Astrocyte of the spinal cord (primary cell): ENCODE measurements at places on chromosomes 5 and 9.

- DNase-seq: no peak
Measured at GRCh38 chr9:136409557-136410455, 608 bp downstream of the ENTR1 start.

GRCh38 chr9:132164604-132165362, 2.9 kb downstream of the NTNG2 start:
- no peak for DNase-seq

DNA sequence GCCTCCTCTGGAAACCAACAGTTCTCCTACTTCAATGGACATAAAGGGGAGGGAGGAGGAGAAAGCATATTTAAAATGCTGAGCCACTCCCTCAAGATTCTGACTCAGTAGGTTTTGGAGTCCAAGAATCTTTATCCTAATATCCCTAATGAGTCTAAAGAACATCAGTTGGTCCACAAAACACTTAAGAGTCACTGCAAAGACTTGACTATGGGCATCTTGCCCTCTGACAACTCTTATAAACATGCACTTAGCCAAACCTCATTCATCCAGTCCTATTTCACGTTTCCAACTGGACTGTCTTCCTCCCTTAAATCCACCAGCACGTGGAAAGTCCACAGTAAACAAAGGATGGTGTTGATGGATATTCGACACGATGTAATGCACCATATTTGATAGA, 172.5 kb downstream of the FAM114A2 start:
- DNase-seq: no peak

GRCh38 chr9:119216651-119217331, 152.4 kb downstream of the BRINP1 start:
- DNase-seq: no peak

DNA sequence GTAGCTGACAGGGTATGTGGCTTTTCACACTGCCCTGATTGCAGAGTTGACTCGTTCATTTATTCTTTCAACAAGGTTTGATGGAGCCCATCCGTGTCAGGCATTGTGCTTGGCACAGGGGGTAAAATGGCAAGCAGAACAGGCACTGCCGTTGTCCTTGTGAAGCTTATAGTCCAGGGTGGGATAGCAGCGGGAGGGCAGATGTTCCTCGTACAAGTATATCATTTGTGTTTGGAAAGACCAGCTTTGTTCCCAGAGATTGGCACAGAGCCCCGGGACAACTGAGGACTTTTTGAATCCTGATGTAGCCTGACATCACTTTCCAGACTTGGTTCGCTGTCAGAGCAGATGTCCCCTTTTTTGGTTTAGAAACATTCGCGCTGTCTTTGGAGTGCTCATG, 50.9 kb downstream of the MVB12B start:
- no peak for DNase-seq

DNA sequence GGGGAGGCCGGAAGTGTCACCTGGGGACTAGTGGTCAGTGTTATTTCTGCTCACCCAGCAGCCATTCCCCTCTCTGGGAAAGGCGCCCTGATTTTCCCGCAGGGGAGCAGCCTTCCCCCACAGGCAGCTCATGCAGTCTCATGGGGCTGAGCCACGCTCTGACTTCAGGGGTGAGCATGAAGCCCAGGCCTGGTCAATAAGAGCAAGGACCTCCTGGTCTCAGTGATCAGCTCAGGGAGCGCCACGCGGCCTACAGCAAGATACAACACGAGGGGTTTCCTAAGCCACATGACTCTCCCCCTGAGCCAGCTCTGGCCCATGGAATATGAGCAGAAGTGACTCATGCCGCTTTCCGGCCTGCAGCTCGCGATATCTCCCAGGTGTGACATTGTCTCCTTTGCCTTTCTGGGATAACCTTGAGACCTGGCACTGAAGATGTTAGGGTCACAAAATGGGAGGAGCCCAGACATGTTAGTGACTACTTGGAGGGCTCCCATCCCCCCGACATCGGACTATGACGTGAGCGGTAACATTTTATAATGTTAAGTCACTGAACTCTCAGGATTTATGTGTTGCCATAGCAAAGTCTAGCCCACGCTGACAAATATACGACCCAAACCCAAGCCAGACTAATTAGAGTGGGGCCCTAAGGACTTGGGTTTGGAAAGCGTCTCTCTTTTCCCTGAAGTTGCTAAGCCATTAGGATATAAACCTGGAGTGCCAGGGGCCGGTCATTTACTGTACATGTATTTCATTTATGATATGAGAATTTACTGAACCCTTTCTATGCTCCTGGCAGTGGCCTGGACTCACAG, 46.5 kb upstream of the GFPT2 start:
- DNase-seq: no peak

GRCh38 chr5:50574121-50574520, 92.3 kb upstream of the PARP8 start:
- DNase-seq: no peak

DNA sequence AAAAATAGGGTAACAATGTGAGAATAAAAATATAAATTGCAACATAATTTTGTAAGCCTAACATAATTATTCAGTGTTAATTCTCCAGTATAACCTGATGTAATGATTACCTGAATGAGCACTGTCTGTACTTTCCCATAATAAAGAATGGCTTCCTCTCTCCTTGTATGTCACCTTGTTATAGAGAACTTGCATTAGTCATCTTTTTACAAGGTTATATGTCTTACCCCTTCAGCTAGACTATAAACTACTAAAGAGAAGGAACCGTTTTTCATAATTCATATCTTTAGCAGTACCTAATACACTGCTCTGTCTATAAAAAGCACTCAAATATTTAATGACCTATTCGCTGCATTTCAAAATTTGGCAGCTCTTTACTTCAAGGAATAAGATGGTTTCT, 19.8 kb downstream of the STRBP start:
- DNase-seq: no peak

DNA sequence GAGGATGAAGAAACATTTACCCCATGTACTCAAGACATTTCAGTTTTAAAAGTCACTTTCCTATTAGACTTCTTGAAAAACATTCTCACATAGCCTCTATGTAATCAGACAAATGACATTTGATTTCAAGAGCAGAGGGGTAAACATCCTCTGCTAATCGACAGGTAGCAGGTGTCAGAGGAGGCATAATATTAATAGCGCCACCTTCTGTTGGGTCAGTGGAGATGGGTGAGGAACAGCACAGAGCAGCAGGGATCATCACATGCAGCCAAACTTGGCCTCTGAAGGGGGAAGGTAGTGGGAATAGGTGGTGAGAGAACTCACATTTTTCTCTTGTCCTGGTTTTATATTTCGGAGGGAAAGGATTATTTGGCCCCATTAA, 3.3 kb upstream of the LSM11 start:
- no peak for DNase-seq

DNA sequence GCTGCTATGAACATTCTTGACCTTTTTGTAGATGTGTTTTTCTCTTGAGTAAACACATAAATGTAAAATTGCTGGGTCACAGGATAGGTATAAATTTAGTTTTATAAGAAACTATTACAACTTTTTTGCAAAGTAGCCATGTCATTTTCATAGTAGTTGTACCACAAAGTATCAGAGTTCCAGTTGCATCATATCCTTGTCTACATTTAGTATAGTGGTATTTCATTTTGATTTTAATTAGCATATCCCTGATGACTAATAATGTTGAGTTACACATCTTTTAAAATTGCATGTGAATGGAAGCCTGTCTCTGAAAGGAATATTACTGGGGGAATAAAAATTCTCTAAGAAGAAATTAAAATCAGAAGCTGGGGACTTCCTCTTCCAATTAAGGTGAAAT, 85.4 kb downstream of the TMEM161B start:
- no peak for DNase-seq
